ENCODE measurements at places on chromosomes 5 and 9. TPM values are rescaled to one million over a fixed set of nuclear protein-coding genes. Genes with fewer than 3 reads are reported as not detected.

Gene MARVELD2
- total RNA-seq: 0.31 TPM

- no peak for DNase-seq
Observed at GRCh38 chr9:15352306-15352705, 45.3 kb upstream of the TTC39B start.

DNA sequence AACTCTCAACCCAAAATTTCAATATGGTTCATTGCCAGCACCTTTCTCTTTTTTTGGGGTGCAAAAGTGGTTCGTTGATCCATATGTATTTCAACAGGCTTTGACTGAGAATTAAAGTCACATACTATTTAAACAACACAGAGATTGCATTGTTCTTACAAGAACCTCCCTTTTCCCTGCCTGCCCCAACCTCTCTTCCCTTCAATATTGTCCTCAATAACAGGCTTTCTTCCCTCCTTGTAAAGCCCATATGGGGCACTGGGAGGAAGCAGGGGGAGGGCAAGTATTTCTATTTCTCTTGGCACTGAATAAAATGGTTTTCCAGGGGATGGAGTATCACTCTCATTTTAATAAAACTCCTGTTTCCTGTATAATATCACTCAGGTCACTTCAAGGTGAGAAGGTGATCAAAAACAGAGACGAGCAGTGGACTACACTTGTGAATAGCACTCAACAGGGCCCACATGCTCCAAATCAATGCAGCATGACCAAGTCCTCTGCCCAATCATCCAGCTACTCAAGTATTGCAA lies 65.1 kb downstream of the EFNA5 start:
- no peak for DNase-seq

DNA sequence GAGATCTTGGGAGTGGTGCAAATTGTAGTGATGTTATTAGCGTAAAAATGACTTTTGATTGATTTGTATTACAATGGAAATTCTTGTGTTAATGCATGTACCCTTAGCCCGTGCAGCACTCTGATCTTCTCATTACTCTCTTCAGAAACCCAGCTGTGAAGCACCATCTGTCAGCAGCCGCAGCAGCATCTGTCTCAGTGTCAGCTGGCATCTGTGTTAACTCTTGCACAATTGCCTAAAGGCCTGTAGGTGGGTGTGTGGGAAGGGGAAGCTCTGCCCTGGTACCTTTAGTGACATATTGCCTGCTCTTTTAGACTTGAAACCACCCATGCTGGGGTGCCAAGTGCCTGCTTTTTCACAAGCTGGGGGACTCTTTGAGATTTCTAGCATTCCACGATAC lies 101.3 kb downstream of the FBXL7 start:
- DNase-seq: no peak

- no peak for DNase-seq
Observed at GRCh38 chr9:89991204-89991790, 386.5 kb downstream of the GADD45G start.

GRCh38 chr9:120030847-120031246 lies 549.1 kb downstream of the CDK5RAP2 start:
- no peak for DNase-seq

DNA sequence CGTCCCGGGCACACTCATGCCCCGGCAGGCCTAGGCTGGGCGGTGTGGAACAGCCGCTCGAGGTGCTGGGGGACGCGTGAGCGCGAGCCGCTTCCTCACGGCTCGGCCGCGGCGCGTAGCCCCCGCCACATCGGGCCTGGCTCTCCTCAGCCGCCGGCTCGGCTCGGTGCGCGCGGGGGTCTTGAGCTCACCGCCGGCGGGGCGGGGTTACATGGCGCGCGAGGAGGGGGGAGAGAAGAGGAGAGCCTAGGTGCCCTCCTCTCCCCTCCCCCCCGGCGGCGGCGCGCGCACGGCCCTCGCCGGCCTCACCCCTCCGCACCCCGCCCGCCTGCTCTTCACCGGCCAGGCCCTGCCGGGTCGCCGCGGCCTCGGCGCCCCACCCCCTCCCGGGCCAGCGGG lies 7.7 kb downstream of the RANBP6 start:
- peak; percentile 82 for DNase-seq

Gene ARHGEF39
- 17.2 TPM for total RNA-seq
